ENCODE measurements at places on chromosomes 3 and 15. TPM values are rescaled to one million over a fixed set of nuclear protein-coding genes. Genes with fewer than 3 reads are reported as not detected.

ANKRD63 gene
- total RNA-seq: 0.37 TPM

OR5K2 gene
- not detected for total RNA-seq

CCNB2 gene
- total RNA-seq: 210 TPM

NLGN1 gene
- total RNA-seq: 16.9 TPM

HRG gene
- total RNA-seq: not detected

SLC12A1 gene
- not detected for total RNA-seq

KIF15 gene
- 15.7 TPM for total RNA-seq

GUCA1C gene
- total RNA-seq: not detected

ARHGEF26 gene
- total RNA-seq: 7.1 TPM

UROC1 gene
- not detected for total RNA-seq

FAM107A gene
- total RNA-seq: not detected

RHCG gene
- total RNA-seq: not detected

GRCh38 chr15:89109238-89109637 is 21.0 kb downstream of the ABHD2 start:
- no peak for DNase-seq

- DNase-seq: peak; percentile 58
Measured at GRCh38 chr15:39920510-39921273, 626 bp upstream of the GPR176 start.

GRCh38 chr15:82900511-82901060 is 51.9 kb downstream of the HOMER2 start:
- DNase-seq: no peak

DNA sequence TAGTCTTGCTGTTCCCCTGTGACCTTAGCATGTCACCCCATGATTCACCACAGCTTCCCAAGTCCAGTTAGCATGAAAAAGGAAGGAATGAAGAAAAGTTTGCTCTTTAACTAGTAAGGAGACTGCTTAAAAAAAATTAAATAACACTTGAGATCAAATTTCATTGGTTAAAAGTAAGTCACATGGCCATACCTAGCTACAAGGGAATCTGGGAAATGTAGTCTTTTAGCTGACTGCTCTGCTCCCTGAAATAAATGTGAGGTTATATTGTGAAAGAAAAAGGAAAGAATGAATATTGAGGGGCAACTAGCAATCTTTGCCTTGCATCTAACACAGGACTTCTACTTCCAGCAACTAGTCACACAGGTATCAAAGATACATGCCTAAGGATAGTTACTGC is 84.7 kb upstream of the LRRN1 start:
- no peak for DNase-seq

GRCh38 chr3:107958146-107958545 is 132.7 kb downstream of the CD47 start:
- DNase-seq: no peak

DNA sequence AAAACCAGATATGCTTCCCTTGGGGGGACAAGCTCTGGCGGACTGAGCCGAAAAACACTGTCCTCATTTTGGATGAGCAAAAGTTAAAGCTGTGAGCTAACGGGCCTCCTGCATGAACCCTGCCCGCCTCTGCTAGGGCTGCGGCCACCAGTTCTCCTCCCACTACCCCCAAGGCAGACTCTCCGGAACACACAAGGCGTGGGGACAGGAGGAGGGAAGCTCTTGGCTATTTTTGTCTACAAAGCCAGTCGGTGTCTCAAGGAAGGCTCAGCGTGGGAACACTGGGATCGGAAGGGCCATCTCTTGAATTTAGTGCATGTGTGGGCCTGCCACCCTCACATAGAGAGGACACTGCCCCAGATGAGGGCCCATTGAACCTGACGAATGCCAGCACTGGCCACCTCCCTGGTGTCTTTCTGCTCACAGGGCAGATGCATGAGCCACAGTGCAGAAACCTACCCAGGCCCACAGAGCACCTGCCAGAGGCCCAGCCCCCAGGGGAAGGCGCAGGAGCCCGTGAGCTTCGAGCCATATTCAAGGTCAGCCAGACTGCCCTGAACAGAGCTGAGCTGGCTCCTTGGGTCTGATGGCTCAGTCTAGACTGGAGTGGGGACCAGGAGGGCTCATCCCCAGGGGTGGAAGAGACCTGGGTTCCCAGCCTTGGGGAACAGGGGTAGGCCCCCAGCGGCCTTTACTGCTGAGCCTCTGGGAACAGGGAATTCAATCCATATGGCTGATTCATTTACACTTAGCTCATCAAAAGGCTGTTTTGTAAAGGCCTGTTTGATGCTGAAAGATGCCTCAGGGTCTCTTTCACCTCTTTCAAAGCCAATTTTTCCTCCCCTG is 38.3 kb downstream of the HCN4 start:
- no peak for DNase-seq

DNA sequence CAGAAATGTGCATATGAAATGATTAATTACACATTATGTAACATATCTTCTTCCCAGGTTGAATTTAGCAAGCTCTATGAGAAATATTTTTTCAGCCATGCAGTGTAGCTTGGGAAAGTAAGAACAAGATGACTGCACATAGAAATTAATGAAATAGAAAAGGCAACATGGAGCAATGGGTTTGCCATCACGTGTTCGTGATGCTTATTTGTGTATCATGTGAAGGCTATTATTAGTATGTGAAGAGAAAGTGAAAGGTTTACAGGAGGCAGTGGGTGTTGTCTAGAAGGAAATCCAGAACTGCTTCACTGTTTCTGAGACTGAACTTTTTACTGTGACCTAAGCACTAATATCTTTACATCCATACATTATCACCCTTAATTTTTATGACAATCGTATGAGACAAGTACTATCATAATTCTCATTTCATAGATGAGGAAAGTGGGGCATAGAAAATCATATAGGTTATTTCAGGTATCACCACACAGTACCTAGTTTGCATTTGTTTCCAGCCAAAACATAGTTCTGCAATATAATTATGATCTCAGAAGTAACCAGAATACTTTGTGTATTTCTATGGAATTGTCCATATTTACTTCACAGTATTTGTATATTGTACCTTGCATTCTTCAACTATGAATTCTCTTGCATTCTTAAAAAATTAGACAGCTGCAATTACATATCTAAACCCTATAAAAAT is 14.9 kb downstream of the SERPINI1 start:
- no peak for DNase-seq

GRCh38 chr15:39778021-39778420 is 4.6 kb downstream of the FSIP1 start:
- no peak for DNase-seq

DNA sequence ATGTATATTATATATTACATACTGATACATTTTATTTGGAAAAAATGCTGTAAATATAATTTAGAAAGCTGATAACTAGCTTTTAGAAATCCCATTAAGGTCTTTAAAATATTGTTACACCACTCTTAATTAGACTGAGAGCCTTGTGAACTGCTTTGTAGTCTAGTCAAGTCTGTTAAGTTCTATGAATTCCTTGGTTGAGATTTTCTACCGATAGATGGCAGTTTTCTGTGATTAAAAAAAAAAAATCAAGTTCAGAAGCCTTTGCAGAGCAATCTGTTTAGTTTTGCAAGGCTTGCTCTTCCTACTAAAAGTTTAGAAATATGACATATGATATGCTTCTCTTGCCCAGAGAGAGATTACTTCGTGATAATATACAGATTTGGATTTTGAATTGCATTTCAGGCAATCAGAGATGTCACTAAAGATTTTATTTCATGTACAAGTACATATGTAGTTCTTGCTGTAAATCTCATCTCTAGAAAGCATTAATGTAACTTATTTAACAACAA is 60.4 kb upstream of the SLITRK3 start:
- peak; percentile 14 for DNase-seq

- DNase-seq: no peak
Measured at GRCh38 chr3:115233021-115233420, 85.9 kb upstream of the ZBTB20 start.

DNA sequence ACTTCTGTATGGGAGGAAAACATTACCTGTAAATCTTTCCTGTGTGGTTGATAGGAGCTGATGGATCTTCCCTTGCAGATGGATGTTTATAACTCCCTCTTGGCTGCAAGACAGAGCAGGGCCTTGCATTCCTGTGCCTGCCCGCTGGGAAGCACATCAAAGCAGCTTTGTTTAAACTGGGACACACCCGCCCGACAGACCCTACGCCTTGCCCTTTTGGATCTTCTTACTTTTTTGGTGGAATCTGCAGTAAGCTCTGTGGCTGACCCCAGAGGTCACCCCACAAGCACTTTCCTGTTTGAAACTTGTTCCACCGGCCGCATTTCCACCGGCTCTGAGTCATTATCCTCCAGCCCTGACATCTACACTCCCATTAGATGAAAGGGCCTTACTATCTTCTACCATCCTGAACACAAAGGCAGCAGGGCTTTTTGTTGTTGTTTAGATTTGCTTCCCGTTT is 244.1 kb upstream of the STT3B start:
- peak; percentile 16 for DNase-seq

DNA sequence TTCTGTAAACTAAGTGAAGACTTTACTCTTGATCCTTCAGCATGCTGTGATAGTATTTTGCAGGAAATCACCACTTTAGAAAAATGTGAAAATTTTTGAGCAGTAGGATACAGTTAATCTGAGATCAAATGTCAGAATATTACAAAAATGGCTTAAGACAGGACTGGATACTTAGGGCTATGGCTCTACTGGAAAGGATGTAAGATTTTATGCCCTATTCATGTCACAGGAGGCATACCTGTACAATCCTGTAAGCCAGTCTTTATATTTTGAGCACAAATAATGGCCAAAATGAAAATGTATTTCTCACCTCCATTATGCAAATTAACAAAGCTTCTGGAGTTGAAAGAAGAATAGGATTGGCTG is 8.6 kb upstream of the TGFBR2 start:
- DNase-seq: no peak

- peak; percentile 19 for DNase-seq
Measured at GRCh38 chr15:91032919-91033803, 10.8 kb upstream of the VPS33B start.

DNA sequence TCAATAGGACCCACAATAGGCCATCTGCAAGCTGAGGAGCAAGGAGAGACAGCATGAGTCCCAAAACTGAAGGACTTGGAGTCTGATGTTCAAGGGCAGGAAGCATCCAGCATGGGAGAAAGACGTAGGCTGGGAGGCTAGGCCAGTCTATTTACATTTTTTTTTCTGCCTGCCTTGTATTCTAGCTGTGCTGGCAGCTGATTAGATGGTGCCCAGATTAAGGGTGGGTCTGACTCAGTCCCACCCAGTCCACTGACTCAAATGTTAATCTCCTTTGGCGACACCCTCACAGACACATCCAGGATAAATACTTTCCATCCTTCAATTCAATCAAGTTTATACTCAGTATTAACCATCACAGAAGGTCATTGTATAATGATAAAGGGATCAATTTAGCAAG is 15.9 kb upstream of the PIAS1 start:
- no peak for DNase-seq

GRCh38 chr15:79089331-79089889 is 1.2 kb downstream of the RASGRF1 start:
- DNase-seq: no peak

GRCh38 chr15:31335989-31336592 is 9.5 kb downstream of the KLF13 start:
- no peak for DNase-seq

DNA sequence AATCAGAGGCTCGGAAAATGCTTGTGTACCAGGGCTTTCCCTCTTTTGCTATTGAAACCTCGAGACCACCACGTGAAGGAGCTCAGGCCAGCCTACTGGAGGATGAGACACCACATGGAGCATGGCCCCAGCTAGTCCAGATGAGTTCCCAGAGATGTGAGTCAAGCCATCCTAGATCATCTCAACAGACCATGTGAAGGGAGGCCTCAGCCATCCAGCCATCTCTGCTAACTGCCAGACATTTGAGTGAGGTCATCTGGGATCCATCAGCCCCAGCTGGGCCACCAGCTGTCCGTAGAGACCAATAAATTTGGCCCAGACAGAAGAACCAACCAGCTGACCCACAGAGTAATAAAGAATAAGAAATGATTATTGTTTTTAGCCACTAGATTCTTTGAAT is 62.8 kb upstream of the PROK2 start:
- no peak for DNase-seq

DNA sequence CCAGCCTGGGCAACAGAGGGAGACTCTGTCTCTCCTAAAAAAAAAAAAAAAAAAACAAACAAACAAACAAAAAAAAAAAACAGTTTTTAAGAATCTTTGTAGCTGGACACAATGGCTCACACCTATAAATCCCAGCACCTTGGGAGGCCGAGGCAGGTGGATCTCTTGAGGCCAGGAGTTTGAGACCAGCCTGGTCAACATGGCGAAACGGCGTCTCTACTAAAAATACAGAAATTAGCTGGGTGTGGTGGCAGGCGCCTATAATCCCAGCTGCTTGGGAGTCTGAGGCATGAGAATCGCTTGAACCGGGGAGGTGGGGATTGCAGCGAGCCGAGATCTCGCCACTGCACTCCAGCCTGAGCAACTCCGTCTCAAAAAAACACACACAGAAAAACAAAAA is 53.1 kb downstream of the KLHL25 start:
- DNase-seq: no peak

- peak; percentile 90 for DNase-seq
Measured at GRCh38 chr3:129195731-129196256, 12.1 kb upstream of the CNBP start.

DNA sequence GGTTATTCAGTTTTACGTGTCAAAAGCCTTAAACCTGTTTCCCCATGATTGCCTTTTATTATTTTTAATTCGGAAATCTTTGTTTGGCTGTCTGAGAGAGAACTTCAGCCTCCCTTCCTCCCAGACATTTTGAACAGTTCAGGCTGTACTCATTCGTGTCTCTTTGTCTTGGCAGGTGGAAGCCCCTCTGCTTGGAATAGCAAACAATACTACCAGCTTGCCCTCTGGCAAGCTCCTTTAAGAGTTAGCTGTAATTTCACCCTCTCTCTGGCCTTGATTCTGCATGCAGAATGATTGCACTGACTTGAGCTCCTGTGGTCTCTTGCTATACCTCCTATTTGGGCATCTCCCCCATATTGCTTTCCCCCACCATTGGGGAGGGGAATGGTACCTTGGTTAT is 11.7 kb downstream of the IGF1R start:
- DNase-seq: no peak

DNA sequence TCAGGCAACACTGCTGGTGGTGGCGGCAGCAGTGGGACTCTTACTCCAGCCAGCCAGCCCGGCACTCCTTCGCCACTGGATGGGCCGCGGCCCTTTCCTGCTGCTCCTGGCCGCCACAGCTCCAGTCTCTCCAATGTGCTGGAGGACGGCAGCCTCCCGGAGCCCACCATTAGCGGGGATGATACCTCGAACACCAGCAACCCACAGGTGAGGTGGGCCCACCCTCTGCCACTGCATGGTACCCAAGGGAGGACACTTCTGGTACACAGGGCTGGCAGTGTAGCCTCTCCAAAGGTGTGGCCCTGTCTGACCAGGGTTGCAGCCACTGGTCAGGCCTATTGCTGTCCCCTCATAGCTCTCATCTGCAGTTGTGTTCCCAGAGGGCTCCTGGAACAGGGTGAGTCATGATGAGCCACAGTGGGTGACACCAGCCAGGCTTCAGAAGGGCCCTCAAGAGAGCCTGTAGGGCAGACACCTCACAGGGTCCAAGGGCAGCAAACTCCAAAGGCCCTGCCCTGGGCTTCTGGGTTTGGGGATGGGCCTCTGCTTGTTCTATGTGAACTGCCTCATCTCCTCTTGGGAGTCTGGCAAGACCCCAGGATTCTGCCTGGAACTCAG is 20.8 kb downstream of the NBEAL2 start:
- no peak for DNase-seq

Data from H4 (cell line).